ENCODE measurements at places on chromosomes 1 and 21. TPM values are rescaled to one million over a fixed set of nuclear protein-coding genes. Genes with fewer than 3 reads are reported as not detected.

DNA sequence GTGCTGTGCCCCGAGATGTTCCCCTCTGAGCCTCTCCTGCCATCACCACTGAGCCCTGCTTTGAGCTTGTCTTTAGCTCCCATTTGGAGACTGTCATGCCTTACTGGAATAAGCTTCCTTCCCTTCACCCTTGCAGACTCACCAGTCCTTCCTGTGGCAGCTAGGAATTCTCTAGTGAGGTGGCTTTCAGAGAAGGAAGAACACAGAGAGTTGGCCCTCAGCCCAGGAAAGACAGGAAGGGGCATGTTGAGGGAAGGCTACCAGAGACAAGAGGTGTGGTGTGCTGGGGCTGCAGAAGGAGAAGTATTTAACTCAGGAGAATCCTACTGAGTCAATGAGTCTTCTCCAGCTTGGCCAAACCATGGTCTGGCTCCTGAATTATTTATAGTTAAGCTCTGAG lies 76.3 kb downstream of the UCK2 start:
- peaks cover 70% of the 10 kb centered on the region for H3K36me3 ChIP-seq
- H3K27ac ChIP-seq: no peak overlapping the region
- DNase-seq: no peak
- H3K4me1 ChIP-seq: no peaks in the 10 kb centered on the region

GRCh38 chr1:97202481-97203380 lies 481.1 kb downstream of the PTBP2 start:
- 0 out of 2 replicates have a peak, but pooled peaks cover 2% of the 10 kb centered on the region for H3K4me1 ChIP-seq
- no peaks in the 10 kb centered on the region for H3K36me3 ChIP-seq

SLC9C2 gene
- total RNA-seq: not detected

GRCh38 chr1:2189459-2190425 lies 4.8 kb downstream of the FAAP20 start:
- DNase-seq: peak; percentile 96
- peak overlapping the region; percentile 54 for H3K4me3 ChIP-seq
- H3K27ac ChIP-seq: no peak overlapping the region
- no peaks in the 10 kb centered on the region for H3K4me1 ChIP-seq
- no peaks in the 10 kb centered on the region for H3K27me3 ChIP-seq

DNA sequence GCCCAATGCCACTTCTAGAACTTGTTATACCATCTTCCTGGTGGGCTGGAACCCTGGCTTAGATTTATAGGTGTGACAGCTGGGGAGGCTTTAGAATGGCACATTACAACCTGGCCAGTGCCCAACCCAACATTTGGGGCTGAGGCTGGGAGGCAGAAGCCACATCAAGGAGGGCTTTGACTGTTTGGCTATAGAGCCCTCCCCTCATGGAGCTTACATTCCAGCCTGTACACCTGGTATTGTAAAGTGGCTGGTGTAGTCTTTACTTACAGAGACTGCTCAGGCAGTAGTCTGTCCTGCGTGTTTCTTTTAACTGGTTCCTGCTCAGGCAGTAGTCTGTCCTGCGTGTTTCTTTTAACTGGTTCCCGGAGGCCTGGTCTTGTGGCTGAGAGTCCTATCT lies 10.0 kb upstream of the SLC2A1 start:
- H3K4me3 ChIP-seq: no peak overlapping the region
- no peak overlapping the region for H3K27ac ChIP-seq
- no peaks in the 10 kb centered on the region for H3K27me3 ChIP-seq
- no peak for DNase-seq

GRCh38 chr1:89911191-89911991 lies 83.5 kb upstream of the ZNF326 start:
- peak; percentile 50 for DNase-seq
- H3K27me3 ChIP-seq: no peaks in the 10 kb centered on the region
- H3K4me1 ChIP-seq: peaks cover 29% of the 10 kb centered on the region
- H3K36me3 ChIP-seq: 0 out of 2 replicates have a peak, but pooled peaks cover 3% of the 10 kb centered on the region
- H3K27ac ChIP-seq: peak overlapping the region; percentile 83

C1orf50 gene
- total RNA-seq: 6.1 TPM

DNA sequence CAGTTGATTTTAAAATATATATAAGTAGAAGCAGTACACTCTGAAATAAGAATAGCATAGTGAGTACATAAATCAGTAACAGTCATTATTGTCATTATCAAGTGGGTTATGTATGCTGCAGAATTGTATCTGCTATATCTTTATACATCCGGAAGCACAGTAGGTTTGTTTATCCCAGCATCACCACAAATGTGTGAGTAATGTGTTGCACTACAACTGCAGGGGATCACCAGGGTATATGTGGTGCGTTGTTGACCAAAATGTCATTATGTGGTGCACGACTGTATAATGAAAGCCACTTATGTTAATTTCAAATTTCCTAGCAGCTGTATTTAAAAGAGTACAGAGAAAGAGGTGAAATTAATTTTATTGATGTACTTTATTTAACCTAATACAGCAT lies 87.7 kb upstream of the GADD45A start:
- H3K4me3 ChIP-seq: no peak overlapping the region
- no peak for DNase-seq
- no peaks in the 10 kb centered on the region for H3K27me3 ChIP-seq
- no peaks in the 10 kb centered on the region for H3K36me3 ChIP-seq
- no peak overlapping the region for H3K27ac ChIP-seq
- H3K4me1 ChIP-seq: no peaks in the 10 kb centered on the region

GRCh38 chr1:89609781-89610456 lies 23.0 kb upstream of the LRRC8C start:
- H3K4me1 ChIP-seq: no peaks in the 10 kb centered on the region
- DNase-seq: peak; percentile 40
- H3K27ac ChIP-seq: no peak overlapping the region
- no peak overlapping the region for H3K4me3 ChIP-seq
- H3K36me3 ChIP-seq: no peaks in the 10 kb centered on the region
- H3K27me3 ChIP-seq: no peaks in the 10 kb centered on the region

DNA sequence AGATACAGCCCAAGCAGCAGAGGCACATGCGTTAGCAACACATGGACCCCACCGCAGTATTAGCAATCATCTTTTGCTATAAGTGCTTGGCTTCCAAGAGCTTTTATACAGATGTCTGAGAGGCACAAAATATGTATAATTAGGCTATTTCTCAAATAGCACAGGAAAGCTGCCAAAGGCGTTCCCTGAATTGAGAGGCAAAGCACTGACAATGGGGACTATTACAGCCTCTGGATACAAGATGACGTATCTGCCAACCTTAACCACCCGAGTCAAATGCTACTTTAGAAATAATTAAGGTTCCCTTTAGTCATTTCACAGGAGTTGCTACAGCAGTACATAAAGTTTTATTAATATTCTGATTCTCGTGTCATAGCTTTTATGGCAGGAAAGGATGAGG lies 6.4 kb downstream of the STMN1 start:
- H3K36me3 ChIP-seq: peaks cover 63% of the 10 kb centered on the region
- no peaks in the 10 kb centered on the region for H3K4me1 ChIP-seq
- no peak overlapping the region for H3K27ac ChIP-seq
- no peak overlapping the region for H3K4me3 ChIP-seq

- no peaks in the 10 kb centered on the region for H3K4me1 ChIP-seq
- H3K36me3 ChIP-seq: no peaks in the 10 kb centered on the region
- no peak overlapping the region for H3K27ac ChIP-seq
- H3K4me3 ChIP-seq: no peak overlapping the region
These were observed 57.5 kb upstream of the ETV3 start for GRCh38 chr1:157195521-157196244.

GRCh38 chr1:243851257-243851756 lies 1.3 kb upstream of the AKT3 start:
- H3K27ac ChIP-seq: no peak overlapping the region
- H3K4me3 ChIP-seq: peak overlapping the region; percentile 96
- no peak for DNase-seq
- no peaks in the 10 kb centered on the region for H3K4me1 ChIP-seq

GRCh38 chr21:46058431-46059145 lies 39.3 kb upstream of the COL6A2 start:
- H3K27ac ChIP-seq: no peak overlapping the region
- DNase-seq: no peak
- no peak overlapping the region for H3K4me3 ChIP-seq
- H3K27me3 ChIP-seq: no peaks in the 10 kb centered on the region
- no peaks in the 10 kb centered on the region for H3K4me1 ChIP-seq
- peaks cover 20% of the 10 kb centered on the region for H3K36me3 ChIP-seq

DNA sequence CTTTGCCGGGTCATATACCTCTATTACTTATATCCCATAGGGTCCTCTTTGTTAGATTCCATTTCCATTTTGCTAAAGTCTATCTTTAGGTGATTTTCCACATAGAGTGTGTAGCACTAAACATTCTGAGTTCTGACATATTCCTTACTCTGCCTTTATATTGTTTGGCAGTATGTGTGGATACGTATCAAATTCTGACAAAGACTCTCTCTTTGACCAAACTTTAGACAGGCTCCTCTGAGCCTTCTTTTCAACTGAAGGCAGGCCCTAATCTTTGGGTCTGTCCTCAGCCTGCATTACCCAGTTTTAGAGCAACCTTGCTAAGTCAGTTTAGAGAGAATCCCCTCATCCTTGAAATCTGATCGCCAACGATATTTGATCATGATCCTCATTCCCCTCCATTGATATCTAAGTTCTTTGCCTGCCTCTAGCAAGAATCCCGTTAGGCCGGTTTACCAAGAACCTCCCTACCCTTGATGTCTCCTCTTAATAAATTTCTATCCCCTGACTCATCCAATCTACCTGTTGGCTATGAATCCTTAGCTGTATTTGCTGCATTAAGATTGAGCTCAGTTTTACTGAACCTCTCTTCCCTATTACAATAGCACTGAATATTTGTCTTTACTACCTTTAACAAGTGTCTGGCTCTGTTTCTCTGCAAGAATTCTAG lies 10.4 kb upstream of the PPT1 start:
- no peaks in the 10 kb centered on the region for H3K4me1 ChIP-seq
- H3K27ac ChIP-seq: no peak overlapping the region
- H3K27me3 ChIP-seq: no peaks in the 10 kb centered on the region

DNA sequence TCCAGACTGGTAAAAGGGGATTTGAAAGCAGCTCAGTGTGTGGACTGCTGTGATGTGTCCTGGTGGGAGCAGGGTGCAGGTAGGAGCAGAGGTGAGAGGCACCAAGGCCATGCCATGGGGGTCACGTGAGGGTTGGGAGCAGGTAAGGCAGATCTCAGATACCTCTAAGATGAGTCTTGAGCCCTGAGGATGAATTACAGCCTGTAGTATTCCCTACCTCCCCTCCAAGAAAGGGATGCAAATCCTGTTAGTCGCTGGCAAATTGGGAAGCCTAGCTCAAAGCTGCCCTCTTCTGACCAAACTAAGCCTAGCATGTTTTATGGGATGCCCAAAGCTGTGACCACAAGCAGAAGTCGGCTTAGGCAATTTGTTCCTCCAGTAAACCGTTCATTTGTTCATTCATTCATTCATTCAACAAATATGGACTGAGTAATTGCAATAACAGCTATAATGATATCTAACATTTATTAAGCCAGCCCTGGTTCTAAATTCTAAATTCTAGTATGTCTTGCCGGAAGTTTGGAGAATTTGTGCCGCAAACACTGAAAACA lies 3.9 kb upstream of the NUAK2 start:
- peaks cover 3% of the 10 kb centered on the region for H3K4me1 ChIP-seq
- DNase-seq: peak; percentile 83
- H3K27me3 ChIP-seq: no peaks in the 10 kb centered on the region
- no peak overlapping the region for H3K4me3 ChIP-seq
- peaks cover 6% of the 10 kb centered on the region for H3K36me3 ChIP-seq

- no peak overlapping the region for H3K4me3 ChIP-seq
- peaks cover 6% of the 10 kb centered on the region for H3K36me3 ChIP-seq
- DNase-seq: peak; percentile 85
- no peaks in the 10 kb centered on the region for H3K27me3 ChIP-seq
These were observed 65.4 kb downstream of the ALPL start for GRCh38 chr1:21574466-21575151.

DNA sequence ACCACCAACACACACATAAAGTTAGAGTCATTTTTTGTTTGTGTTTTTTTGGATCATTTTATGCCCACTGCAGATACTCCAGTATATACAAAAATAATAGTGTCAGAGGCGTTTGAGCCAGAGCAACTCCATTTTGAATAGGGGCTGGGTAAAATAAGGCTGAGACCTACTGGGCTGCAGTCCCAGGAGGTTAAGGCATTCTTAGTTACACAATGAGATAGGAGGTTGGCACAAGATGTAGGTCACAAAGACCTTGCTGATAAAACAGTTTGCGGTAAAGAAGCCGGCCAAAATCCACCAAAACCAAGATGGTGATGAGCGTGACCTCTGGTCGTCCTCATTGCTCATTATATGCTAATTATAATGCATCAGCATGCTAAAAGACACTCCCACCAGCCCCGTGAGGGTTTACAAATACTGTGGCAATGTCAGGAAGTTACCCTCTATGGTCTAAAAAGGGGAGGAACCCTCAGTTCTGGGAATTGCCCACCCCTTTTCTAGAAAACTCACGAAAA lies 40.6 kb downstream of the GJA5 start:
- H3K27me3 ChIP-seq: peaks cover 3% of the 10 kb centered on the region
- H3K4me1 ChIP-seq: no peaks in the 10 kb centered on the region
- no peak for DNase-seq

DNA sequence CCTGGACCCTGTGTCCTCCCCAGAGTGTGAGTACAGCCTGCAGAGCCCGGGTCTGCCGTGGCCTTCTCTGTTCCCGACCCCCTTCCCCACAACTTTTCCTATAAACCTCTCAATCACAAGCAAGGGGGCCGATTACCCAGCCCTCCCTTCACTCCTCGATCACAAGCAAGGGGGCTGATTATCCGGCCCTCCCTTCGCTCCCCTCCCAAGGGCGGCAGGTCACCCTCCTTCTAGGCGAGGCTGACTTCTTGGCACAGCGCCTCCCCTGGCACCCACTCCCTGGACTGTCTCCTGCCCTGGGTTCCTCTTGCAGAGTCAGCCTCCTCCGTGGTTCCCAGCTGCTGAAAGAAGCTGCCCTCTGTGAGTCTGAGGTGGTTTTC lies 12.3 kb upstream of the LDLRAP1 start:
- H3K27ac ChIP-seq: no peak overlapping the region
- no peaks in the 10 kb centered on the region for H3K4me1 ChIP-seq
- no peaks in the 10 kb centered on the region for H3K27me3 ChIP-seq

GRCh38 chr1:54807756-54808155 lies 6.6 kb upstream of the TTC22 start:
- H3K4me1 ChIP-seq: no peaks in the 10 kb centered on the region
- no peak overlapping the region for H3K4me3 ChIP-seq
- H3K27ac ChIP-seq: no peak overlapping the region
- H3K27me3 ChIP-seq: no peaks in the 10 kb centered on the region

- H3K4me1 ChIP-seq: peaks cover 3% of the 10 kb centered on the region
- H3K36me3 ChIP-seq: no peaks in the 10 kb centered on the region
- DNase-seq: no peak
- H3K4me3 ChIP-seq: no peak overlapping the region
- H3K27me3 ChIP-seq: no peaks in the 10 kb centered on the region
- no peak overlapping the region for H3K27ac ChIP-seq
These were observed 12.3 kb upstream of the CTNNBIP1 start for GRCh38 chr1:9922342-9922741.

CYP4Z1 gene
- not detected for total RNA-seq

- H3K27ac ChIP-seq: no peak overlapping the region
- no peak overlapping the region for H3K4me3 ChIP-seq
- H3K36me3 ChIP-seq: peaks cover 21% of the 10 kb centered on the region
- H3K4me1 ChIP-seq: no peaks in the 10 kb centered on the region
These were observed 2.4 kb upstream of the TMEM125 start for GRCh38 chr1:43267291-43267805.

DNA sequence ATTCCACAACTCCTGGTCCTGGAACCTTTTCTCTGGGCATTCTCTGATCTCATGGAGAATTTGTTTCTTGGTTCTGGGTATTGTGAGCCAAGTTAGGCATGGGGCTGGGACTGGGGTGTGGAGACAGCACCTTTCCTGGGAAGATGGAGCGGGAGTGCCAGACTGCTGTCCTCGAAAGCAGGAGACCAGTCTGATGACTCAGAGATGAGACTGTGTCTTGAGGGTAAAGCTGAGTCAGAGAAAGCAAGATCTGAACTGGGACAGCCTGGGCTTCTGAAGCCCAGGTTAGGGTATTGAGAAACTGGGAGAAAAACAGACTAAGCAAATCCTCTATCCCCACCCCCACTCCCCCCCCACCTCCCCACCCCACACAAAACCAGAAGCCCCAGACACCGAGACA lies 2.2 kb upstream of the KANK4 start:
- DNase-seq: no peak
- H3K4me3 ChIP-seq: no peak overlapping the region
